ENCODE measurements at places on chromosomes 11 and 22. TPM values are rescaled to one million over a fixed set of nuclear protein-coding genes. Genes with fewer than 3 reads are reported as not detected.

GRCh38 chr22:44407987-44408828, 89.8 kb downstream of the RTL6 start:
- H3K27me3 ChIP-seq, result peaks cover 87% of the 10 kb centered on the region
- no peaks in the 10 kb centered on the region for H3K4me1 ChIP-seq
- H3K27ac ChIP-seq, result no peak overlapping the region
- no peak overlapping the region for H3K4me3 ChIP-seq
- DNase-seq, result no peak

APOA4 gene
- not detected for total RNA-seq

HBG1 gene
- not detected for total RNA-seq

DNA sequence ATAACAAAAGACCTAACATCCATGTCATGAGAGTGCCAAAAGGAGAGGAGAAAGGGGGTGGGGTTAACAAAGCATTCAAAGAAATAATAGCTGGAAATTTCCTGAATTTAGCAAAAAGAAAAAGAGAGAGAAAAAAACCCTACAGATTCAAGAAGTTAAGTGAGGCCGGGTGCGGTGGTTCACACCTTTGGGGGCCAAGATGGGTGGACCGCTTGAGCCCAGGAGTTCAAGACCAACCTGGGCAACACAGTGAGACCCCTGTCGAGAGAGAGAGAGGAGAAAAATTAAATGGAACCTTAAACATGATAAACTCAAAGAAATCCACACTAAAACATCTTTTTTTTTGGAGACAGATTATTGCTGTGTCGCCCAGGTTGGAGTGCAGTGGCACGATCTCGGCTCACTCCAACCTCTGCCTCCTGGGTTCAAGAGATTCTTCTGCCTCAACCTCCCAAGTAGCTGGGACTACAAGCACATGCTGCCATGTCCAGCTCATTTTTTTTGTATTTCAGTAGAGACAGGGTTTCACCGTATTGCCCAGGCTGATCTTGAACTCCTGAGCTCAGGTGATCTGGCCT, 8.9 kb upstream of the CLDN5 start:
- H3K27me3 ChIP-seq, result peaks cover 51% of the 10 kb centered on the region
- H3K27ac ChIP-seq, result no peak overlapping the region
- H3K4me1 ChIP-seq, result no peaks in the 10 kb centered on the region

DNA sequence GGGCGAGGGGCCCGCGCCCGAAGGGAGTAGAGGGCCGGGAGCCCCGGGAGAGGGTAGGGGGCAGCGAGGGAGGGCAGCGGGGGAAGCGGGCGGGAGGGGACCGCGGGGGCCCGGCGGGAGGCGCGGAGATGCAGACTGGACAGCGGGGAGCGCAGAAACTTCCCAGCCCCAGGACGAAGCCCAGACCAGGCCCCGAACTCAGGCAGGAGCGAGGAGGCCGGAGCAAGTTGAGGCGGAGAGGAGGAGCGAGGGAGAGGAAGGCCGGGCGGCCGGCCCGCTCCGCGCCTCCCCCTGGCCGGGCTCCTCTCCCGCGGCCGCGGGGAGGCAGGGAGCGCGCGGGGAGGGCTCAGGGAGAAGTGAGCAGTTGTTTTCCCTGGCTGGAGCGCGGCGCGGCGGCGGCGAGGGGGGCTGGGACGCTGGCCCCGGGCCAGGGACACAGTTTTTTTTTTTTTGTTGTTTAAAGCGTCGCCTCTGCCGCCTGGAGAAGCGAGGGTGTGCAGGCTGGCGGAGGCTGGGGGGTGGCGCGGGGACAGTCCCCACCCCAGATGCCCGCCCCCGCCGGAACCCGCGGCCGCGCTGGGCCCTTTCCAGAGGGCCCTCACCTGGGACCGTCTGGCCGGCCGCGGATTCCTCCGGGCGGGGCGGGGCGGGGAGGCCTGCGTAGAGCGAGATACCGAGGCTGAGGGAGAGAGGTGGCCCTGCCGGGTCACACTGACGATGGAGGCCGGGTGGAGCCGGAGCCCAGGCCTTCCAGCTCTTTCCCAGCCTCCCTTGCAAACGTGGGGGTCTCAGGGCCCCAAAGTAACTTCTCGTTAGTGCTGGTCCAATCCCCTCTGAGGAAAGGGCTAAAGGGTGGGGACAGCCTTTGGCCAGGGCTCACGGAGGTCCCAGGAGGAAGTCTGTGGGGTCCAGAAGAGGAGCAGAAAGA, at the start of gene LTBP3:
Gene LTBP3, minus strand, starts transcription at position 358 of the 928 bp plus-strand sequence. CDS start 400 bp downstream, outside the sequence.
- H3K4me1 ChIP-seq, result peaks cover 68% of the 10 kb centered on the region
- peak; percentile 81 for DNase-seq
- peaks cover 56% of the 10 kb centered on the region for H3K36me3 ChIP-seq
- peak within 1 kb of the TSS; percentile 85 for H3K27ac ChIP-seq
- peak within 1 kb of the TSS; percentile 77 for H3K4me3 ChIP-seq
- no peaks in the 10 kb centered on the region for H3K27me3 ChIP-seq

- H3K27me3 ChIP-seq, result no peaks in the 10 kb centered on the region
- no peaks in the 10 kb centered on the region for H3K4me1 ChIP-seq
Observed at GRCh38 chr11:94964934-94965333, 8.4 kb downstream of the CWC15 start.

TRPC6 gene
- total RNA-seq, result not detected

- peaks cover 39% of the 10 kb centered on the region for H3K27me3 ChIP-seq
- no peak overlapping the region for H3K27ac ChIP-seq
- no peaks in the 10 kb centered on the region for H3K4me1 ChIP-seq
- no peaks in the 10 kb centered on the region for H3K36me3 ChIP-seq
- DNase-seq, result no peak
Observed at GRCh38 chr11:78985663-78986062, 411.0 kb upstream of the NARS2 start.

- H3K4me3 ChIP-seq, result no peak overlapping the region
- H3K36me3 ChIP-seq, result peaks cover 32% of the 10 kb centered on the region
- H3K4me1 ChIP-seq, result no peaks in the 10 kb centered on the region
- H3K27ac ChIP-seq, result no peak overlapping the region
- no peak for DNase-seq
- no peaks in the 10 kb centered on the region for H3K27me3 ChIP-seq
Observed at GRCh38 chr22:29353286-29353685, 35.1 kb downstream of the AP1B1 start.

- H3K4me3 ChIP-seq, result no peak overlapping the region
- no peaks in the 10 kb centered on the region for H3K4me1 ChIP-seq
- no peak overlapping the region for H3K27ac ChIP-seq
Observed at GRCh38 chr11:44972746-44973435, 22.2 kb upstream of the TP53I11 start.

GRCh38 chr11:128551058-128551457, 36.3 kb downstream of the ETS1 start:
- peaks cover 13% of the 10 kb centered on the region for H3K27me3 ChIP-seq
- no peak overlapping the region for H3K27ac ChIP-seq
- H3K36me3 ChIP-seq, result peaks cover 3% of the 10 kb centered on the region
- no peak overlapping the region for H3K4me3 ChIP-seq
- H3K4me1 ChIP-seq, result peaks cover 14% of the 10 kb centered on the region
